ENCODE measurements at places on chromosomes 4 and X. TPM values are rescaled to one million over a fixed set of nuclear protein-coding genes. Genes with fewer than 3 reads are reported as not detected.

- no peak for DNase-seq
Measured at GRCh38 chr4:87196927-87197326, 23.5 kb downstream of the KLHL8 start.

DNA sequence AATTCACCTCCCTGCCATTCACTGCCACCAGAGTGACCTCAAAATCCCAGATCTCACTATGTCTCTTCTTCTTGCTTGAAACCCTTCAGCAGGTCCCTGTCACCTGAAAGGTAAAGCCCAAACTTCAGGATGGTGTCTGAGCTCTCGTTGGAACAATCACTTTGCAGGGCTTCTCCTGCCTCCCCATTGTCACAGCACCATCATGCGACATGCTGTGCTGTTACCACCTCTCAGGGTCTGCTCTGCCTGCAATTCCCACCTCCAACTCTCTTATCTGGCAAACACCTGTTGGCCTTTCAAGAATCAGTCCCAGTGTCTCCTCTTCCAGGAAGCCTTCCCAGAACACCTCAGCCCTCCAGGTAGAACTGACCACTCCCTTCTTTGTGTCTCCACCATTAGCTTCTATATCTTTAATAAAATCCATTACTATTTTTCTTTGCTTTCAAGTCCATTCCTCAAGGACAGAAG, 46.2 kb downstream of the SEL1L3 start:
- DNase-seq: no peak

GRCh38 chrX:103688946-103689345, 2.4 kb upstream of the MORF4L2 start:
- DNase-seq: no peak

GRCh38 chrX:28133763-28134162, 152.5 kb upstream of the DCAF8L1 start:
- DNase-seq: no peak

DNA sequence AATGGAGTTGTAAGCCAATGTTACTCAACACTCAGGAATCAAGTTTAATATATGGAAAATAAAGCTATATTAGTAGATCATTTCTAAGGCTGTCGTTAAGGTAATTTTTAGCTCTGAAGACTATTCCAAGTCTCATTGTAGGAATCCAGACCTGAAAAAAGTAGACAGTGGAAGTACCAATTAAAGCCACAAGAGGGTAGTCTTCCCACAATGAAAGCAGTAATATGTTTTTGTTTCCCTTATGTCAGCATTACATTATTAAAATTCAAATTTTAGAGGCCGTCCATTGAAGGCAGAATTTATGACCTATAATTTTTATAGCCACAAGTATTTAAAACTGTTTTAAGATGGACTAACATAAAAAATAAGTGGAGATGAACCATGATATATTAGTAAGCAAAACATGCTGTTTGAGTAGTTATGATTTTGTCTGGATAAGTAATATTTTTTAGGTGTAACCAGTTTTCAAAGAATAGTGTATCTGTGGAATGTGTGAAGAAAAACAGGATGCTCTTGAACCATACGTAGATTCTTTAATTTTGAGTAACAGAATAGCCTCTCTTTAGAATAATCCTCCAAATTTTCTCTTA, 372.6 kb upstream of the TECRL start:
- no peak for DNase-seq

- no peak for DNase-seq
Measured at GRCh38 chr4:142886566-142886965, 40.5 kb upstream of the INPP4B start.

DNA sequence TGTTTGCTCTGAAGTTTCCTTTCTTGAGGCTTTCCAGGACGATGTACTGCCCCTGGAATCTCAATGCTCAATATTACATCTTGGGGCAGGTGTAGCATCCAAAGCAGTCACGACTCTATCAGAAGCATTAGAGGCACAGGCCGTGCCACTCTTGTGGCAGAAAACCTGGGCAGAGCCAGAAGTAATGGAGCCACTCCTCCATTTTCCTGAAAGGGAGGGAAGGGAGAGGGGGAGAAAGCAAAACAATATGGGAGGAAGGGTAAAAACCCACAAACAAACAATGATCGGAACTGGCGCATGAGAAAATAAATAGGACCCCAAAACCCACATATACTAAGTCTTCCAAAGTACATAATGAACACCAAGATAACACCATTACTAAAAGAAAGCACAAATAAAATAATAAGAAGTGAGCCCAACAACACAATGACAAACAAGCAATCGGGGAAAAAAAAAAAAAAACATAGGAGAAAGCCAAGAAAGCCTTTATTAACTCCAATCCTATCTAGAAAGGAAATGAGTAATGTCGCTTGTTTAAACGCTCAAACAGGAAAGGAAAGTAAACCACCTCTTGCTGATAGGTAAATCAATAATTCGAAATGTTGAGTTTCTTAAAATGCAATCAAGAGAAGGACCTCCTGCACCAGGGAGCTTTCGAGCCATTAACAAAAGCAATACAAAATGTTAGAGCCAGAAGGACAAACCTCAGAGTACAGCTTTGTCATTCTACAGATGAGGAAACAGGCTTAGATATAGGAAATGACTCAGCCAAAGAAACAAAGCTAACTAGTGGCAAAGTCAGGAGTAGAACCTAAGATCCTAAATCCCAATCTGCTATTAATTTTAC, 117.4 kb downstream of the ATRX start:
- DNase-seq: no peak

- peak; percentile 80 for DNase-seq
Measured at GRCh38 chrX:40266490-40267333, 169.0 kb upstream of the BCOR start.

DNA sequence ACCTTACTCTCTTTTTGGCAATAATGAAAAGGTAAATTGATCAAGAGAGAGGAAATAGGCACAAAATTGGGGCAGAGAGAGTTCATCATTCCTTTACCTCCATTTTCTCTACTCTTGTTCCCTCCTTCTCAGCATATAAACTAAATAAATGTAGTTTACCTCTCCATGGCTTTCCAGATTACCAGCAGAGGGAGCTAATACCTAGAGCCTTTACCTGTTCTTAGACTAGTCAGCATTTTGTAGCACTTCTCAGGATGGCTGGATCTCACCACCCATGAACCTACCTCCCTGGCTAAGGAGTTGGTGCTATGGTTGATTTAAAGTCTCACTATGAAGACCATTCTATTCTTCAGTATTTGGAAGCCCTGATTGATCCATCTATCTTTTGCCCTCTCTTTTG, 15.7 kb downstream of the OFD1 start:
- no peak for DNase-seq

VCX3B gene
- polyA plus RNA-seq: not detected

IL2 gene
- polyA plus RNA-seq: not detected

Data from adrenal gland (tissue), 19 donors.